ENCODE measurements at places on chromosomes 1 and 21. TPM values are rescaled to one million over a fixed set of nuclear protein-coding genes. Genes with fewer than 3 reads are reported as not detected.

CYP2J2 gene
- 0.64 TPM for total RNA-seq

HOOK1 gene
- total RNA-seq: 8.2 TPM

THEM4 gene
- 9.0 TPM for total RNA-seq

FCRLB gene
- 0.36 TPM for total RNA-seq

AGRN gene
- total RNA-seq: 374 TPM

PPIAL4G gene
- total RNA-seq: 0.08 TPM

GNG12 gene
- total RNA-seq: 26.2 TPM
